ENCODE measurements at places on chromosomes 16 and 17. TPM values are rescaled to one million over a fixed set of nuclear protein-coding genes. Genes with fewer than 3 reads are reported as not detected.

ABCC6 gene
- total RNA-seq = 0.77 TPM

CCL16 gene
- not detected for total RNA-seq

GRCh38 chr16:24753000-24753399 is 23.5 kb downstream of the TNRC6A start:
- no peak for DNase-seq
- no peak overlapping the region for H3K27ac ChIP-seq
- H3K4me1 ChIP-seq = peaks cover 97% of the 10 kb centered on the region
- H3K36me3 ChIP-seq = no peaks in the 10 kb centered on the region
- H3K27me3 ChIP-seq = no peaks in the 10 kb centered on the region
- H3K4me3 ChIP-seq = no peak overlapping the region

- no peak overlapping the region for H3K27ac ChIP-seq
- H3K27me3 ChIP-seq = no peaks in the 10 kb centered on the region
- H3K4me3 ChIP-seq = no peak overlapping the region
- no peaks in the 10 kb centered on the region for H3K36me3 ChIP-seq
- H3K4me1 ChIP-seq = peaks cover 1% of the 10 kb centered on the region
These were observed 393 bp downstream of the SERPINF2 start for GRCh38 chr17:1743088-1743439.

DNA sequence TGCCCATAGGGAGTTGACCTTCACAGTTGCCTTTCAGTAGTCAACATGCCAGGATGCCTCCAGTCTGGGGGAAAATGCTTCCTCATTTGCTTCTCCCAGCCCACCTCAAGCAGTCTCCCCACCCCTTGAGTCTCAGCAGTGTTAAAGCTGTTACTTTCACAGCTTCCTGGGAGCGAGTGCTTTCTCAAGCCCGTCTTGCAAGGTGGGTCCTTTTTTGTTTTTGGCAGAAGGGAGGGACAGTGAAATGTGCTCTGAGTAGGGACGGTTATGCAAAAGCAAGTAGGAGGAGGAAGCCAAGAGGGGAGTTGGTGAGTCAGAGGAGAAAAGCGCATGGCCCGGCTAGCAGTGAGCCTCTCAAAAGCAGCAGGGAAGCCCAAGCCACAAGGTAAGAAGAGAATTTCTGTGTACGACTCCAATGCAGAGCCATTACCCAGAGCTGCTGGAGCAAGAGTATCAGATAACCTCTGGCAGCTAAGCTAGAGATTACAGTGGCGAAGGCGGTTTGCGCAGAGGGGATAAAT is at the start of gene CHST4:
TSS of gene CHST4 (plus strand) at position 316 of the 521 bp plus-strand sequence. CDS start 10,252 bp downstream, outside the sequence.
- H3K36me3 ChIP-seq = no peaks in the 10 kb centered on the region
- H3K4me1 ChIP-seq = no peaks in the 10 kb centered on the region
- H3K4me3 ChIP-seq = no peak within 1 kb of the TSS
- H3K27ac ChIP-seq = no peak within 1 kb of the TSS
- H3K27me3 ChIP-seq = peaks cover 33% of the 10 kb centered on the region

Measured in heart right ventricle (tissue), 16 donors.